ENCODE measurements at places on chromosomes 16 and 17.
A peak's percentile ranks its signal among the peaks of the same experiment; 100 is the strongest.

DNA sequence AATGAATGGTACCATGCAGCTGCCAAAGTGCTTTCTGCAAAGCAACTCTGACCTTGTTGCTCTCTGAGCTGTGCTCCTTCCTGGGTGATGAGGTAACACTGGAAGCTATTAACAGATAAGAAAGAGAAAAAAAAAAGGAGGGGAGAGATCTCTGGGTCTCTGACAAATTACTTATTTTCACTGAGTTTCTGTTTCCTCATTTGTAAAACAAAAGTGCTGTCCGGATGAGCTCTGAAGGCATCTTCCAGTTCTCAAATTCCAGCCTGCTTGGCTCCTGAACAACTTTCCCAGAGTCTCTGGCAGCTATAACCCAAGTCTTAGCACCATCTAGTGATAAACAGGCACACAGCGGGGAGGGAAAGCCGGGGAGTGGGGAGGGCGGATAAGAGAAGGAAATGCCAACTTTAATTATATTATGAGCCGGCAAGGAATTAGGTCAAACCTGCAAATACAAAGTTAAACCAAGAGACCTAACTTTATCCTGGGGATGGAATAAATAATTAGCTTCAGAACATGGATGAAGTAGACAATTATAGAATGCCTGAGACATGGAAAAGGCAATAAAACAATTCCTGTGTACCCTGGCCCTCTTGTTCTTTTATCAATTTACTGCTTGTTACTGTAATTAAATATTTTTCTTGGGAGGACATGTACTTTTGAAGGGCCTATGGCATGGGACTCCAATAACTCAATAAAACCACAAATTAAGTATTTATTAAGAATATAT lies 61.3 kb upstream of the KIFC3 start:
- peak; percentile 5 for DNase-seq

DNA sequence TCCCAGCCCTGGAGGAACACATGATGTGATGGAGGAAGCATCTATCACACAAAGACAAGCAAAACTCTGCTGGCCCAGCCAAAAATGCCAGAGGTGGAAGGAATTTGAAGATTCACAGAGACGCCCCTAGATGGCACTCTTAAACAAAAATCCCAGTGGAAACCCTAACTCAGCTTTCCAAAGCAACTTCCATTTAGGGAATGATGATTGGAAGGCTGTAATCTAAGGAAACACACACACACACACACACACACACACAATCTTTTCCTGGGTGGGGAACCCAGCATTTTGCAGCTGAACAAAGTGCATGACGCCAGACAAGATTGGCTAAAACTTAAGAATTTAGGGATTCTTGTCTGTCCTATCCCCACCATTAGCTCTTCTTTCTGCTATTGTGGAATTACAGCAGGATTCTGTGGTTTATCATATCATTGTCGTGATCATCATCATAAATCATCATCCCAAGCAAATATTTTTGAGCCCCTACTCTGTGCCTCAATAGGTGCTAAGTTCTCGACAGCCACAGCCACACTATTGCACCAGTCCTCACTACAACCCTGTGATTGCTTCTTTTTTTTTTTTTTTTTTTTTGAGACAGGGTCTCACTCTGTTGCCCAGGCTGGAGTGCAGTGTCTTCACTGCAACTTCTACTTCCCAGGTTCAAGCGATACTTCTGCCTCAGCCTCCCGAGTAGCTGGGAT lies 1.6 kb upstream of the LDAF1 start:
- DNase-seq = no peak

DNA sequence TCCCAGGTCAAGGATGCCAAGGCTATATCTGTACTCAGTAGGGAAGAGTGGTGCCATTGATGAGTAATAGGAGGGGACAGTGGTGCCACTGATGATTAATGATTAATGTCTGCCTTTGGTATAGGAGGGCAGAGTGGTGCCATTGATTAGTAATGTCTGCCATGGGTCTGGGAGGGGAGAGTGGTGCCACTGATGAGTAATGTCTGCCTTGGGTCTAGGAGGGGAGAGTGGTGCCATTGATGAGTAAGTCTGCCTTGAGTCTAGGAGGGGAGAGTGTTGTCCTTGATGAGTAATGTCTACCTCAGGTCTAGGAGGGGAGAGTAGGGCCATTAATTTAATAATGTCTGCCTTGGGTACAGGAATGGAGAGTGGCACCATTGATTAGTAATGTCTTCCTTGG lies 507.8 kb upstream of the EEF2KMT start:
- no peak for DNase-seq

- DNase-seq = no peak
Observed at GRCh38 chr16:17496891-17497290, 26.1 kb upstream of the XYLT1 start.

DNA sequence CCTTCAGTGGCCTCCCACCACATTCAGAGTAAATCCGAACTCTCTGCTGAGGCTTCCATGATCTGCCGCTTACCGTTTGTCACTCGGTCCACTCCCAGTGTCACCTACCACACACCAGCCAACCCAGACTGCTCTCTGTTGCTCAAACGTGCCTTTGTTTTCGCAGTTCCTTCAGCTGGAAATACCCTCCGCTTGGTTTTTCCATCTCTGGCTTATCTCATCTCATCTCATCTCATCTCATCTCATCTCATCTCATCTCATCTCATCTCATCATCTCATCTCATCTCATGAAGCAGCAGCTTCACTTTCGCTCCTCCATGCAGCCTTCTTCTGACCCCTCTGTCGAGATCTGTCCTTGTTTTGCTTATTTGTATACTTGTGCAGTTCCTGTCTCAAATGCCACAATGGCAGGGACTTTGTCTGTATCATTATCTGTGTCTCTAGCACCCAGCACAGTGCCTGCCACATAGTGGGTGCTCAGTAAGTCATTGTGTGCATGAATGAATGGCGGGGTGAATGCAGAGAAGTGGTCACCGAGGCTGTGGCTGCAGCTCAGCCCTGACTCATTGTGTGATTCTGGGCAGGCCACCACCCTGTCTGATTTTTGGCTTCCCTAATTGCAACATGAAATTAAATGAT lies 3.8 kb upstream of the SNX20 start:
- peak; percentile 94 for DNase-seq

- DNase-seq = no peak
Observed at GRCh38 chr16:2778630-2778958, 1.5 kb upstream of the ELOB start.

- no peak for DNase-seq
Observed at GRCh38 chr17:4387137-4387536, 20.7 kb upstream of the UBE2G1 start.

- no peak for DNase-seq
Observed at GRCh38 chr17:82351254-82351712, 7.8 kb upstream of the TEX19 start.

DNA sequence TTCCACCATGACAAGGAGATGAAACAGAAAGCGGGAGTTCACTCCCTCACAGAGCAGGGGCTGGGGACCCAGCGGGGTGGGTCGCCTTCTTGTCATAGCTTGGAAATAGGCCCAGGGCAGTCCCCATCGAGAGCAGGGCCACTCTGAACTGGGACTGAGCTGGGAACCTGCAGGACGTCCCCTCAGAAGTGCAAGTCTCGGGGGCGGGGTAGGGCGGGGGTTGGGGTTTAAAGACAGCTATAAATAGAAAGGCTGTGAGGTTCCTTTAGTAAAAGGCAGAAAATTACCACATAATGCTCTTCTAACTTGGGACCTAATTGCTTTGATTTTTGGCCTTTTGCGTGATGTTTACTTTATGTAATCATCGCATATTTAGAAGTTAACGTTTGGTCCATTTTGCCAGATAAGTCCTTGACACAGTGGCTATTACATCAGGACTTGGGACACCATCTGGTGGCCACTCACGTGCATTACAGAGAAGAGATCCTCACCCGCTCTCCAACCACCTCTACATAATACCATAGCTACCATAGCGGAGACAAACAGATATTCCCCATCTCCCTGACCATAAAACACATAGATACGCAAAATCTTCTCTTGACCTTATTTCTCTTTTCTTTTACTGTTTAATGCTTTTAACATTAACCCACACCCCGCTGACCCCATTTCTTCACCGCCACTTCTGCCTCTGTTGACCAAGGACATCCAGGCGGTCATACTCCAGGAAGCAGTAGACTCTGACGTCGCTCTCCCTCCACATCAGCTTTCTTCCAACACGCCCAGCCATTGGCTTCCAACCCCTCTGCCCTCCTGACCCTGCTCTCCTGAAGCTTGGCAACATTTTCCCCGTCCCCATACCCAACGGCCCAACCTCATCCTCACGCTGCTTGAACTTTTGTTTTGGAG lies 27.5 kb upstream of the PIK3R6 start:
- peak; percentile 44 for DNase-seq

DNA sequence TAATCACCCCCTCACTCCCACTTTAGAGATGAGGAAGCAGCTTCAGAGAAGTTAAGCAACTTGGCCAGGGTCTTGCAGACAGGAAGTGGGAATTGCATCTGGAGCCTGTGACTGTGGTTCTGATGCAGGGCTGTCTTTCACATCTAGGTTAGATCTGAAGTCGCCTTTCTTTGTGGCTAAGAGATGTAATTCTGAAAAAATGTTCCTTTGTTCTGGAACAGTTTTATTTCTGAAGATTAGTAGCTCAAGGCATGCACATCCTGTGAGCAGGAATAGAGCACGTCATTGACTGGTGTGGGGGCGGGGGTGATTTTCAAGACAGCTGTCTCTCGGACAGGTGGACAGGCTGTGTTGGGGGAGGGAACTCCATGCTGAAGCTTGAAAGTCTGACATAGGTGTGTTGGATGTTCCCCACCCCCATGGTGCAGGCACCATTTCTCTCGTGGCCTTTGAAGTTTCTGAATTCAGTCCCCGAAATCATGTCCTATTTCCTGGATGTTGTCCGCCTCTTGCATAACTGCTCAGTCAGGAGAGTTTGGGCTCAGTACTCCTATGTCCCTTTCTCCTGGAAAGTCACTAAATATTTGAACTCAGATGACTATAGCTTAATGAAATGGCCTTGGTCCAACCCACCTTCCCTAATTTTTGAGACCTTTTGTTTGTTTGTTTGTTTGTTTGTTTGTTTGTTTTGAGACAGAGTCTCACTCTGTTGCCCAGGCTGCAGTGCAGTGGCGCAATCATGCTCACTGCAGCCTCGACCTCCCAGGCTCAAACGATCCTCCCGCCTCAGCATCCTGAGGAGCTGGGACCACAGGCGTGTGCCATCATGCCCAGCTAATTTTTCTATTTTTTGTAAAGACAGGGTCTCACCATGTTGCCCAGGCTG lies 21.0 kb upstream of the HERPUD1 start:
- DNase-seq = peak; percentile 63

DNA sequence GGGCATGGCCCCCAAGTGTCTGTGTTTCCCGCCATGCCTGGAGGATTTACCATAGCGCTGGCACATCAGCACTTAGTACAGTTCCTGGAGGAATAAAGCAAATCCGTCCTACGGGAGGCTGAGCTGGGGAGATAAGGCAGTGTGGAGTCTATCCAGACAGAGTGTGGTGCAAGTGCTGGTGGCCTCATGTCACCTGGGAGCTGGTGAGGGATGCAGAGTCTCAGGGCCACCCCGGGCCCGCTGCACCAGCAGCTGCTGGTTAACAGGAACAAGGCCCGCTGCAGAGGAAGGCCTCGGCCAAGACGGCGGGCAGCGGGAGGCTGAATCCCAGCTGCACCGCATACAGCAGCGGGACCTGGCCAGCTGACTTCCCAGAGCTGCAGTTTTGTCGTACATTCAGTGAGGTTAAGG lies 57.3 kb upstream of the CDC42EP4 start:
- DNase-seq = no peak

DNA sequence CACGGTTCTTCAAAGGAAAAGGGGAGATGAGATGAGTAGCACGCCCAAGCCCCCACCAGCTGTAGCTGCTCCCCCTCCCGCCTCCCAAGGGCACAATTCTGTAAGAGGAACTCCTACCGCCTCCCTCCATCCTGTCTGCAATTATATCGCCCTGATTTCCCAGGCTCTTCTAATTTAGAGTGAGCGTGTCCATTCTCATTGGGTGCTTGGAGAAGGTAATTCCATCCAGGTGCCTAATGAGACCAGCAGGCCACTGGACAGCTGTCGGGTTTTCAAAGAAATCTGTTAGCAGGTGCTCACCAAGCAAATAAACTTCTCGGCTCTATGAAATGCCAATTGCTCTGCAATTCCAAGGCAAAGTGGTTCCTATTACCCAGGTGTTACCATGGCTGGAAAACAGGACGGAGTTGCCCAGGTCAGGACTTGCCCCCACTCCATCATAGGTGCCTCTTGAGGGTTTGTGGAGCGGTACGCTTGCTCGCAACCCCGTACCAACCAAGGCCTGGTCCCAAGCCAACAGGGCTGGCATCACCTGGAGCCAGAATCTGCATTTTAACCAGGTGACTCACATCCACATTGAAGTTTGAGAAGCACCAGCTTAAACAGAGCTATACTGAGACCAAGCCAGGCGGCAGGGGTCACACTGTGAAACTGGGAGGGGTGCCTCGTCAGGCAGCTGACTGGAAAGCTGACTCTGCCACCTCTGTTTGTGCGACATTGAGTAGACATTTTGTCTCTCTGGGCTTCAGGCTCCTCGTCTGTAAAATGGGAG lies 16.5 kb upstream of the MEAK7 start:
- no peak for DNase-seq

- no peak for DNase-seq
Observed at GRCh38 chr17:39217734-39218369, 7.9 kb downstream of the STAC2 start.

- no peak for DNase-seq
Observed at GRCh38 chr16:19282101-19282500, 3.4 kb upstream of the CLEC19A start.

- no peak for DNase-seq
Observed at GRCh38 chr16:65119901-65120401, 1.9 kb downstream of the CDH11 start.

- no peak for DNase-seq
Observed at GRCh38 chr16:84899414-84899813, 79.6 kb downstream of the CRISPLD2 start.

GRCh38 chr17:52744179-52744578 lies 585.7 kb upstream of the CA10 start:
- no peak for DNase-seq

- no peak for DNase-seq
Observed at GRCh38 chr16:54165912-54166865, 120.4 kb downstream of the IRX3 start.

GRCh38 chr16:84329016-84329415 lies 34.3 kb downstream of the WFDC1 start:
- DNase-seq = no peak

GRCh38 chr17:68718926-68719325 lies 117.8 kb upstream of the FAM20A start:
- no peak for DNase-seq

GRCh38 chr16:53803998-53804397 lies 100.0 kb downstream of the FTO start:
- peak; percentile 8 for DNase-seq

- no peak for DNase-seq
Observed at GRCh38 chr17:83144421-83145357, 65.3 kb downstream of the METRNL start.

DNA sequence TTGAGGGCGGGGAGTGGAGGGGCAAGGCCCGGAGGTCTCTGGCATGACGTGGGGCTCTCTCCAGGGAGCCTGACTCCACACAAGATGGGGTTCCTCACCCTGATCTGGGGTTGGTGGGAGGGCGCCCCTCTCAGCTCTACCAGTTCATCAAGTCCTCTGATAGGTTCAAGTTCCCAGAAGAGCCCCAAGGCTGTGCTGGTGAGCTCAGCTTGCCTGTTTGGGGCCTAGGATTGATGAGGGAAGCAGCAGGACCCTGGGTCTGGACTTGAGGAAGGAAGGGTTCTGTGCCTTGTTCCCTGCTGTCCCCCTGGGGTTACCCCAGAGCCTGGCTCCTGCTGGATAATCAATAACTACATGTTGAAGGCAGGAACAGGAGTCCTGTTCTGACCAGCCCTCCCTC lies 3.5 kb downstream of the MGAT5B start:
- DNase-seq = no peak

Measured in CD14-positive monocyte (primary cell).